ENCODE measurements at places on chromosomes 16 and 17.

GRCh38 chr16:17313085-17313611, 157.6 kb downstream of the XYLT1 start:
- DNase-seq = no peak

GRCh38 chr17:58480090-58480489, 8.1 kb downstream of the HSF5 start:
- DNase-seq = no peak

- no peak for DNase-seq
Observed at GRCh38 chr17:17882082-17882581, 45.3 kb upstream of the SREBF1 start.

GRCh38 chr17:15479703-15480102, 12.3 kb upstream of the CDRT4 start:
- no peak for DNase-seq

GRCh38 chr17:29625037-29625750, 2.5 kb upstream of the CORO6 start:
- peak; percentile 51 for DNase-seq

GRCh38 chr16:10296956-10297340, 88.9 kb upstream of the ATF7IP2 start:
- no peak for DNase-seq

DNA sequence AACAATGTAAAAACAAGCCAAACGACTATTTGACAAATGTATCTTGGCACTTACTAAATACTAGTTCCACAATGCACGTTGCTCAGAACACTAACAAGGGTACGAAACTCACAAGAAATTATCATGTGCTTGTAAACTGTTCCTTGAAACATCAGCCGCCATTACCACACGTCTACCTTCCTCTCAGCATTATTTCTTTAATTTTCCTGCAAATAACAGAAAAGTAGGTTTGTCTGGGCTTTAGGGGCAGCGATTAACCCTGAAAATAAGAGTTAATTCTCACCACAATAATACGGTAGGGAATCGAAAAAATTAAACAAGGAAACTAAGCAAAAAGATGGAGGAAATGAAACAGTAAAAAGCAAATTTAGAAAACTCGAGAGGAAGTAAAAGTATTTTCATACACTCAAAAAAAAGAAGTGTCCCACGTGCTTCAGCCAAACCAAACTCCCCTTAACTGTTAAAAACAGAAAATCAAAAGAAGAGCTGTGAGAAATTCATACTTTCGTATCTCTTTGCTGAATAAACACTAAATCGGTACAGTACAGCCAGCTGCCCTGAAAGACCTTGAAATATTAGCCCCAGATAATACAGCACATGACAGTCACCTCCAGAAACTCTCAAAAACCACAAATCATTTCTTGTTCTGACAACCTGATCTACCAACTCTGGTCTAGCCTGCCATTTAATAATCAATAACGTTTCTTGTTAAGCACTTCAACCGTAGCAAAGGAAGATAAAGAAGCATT, 1.2 kb downstream of the ARHGAP17 start:
- DNase-seq = no peak

GRCh38 chr16:27879601-27880247, 183.8 kb downstream of the GSG1L start:
- DNase-seq = no peak

- DNase-seq = no peak
Observed at GRCh38 chr16:49356728-49357488, 16.7 kb upstream of the C16orf78 start.

DNA sequence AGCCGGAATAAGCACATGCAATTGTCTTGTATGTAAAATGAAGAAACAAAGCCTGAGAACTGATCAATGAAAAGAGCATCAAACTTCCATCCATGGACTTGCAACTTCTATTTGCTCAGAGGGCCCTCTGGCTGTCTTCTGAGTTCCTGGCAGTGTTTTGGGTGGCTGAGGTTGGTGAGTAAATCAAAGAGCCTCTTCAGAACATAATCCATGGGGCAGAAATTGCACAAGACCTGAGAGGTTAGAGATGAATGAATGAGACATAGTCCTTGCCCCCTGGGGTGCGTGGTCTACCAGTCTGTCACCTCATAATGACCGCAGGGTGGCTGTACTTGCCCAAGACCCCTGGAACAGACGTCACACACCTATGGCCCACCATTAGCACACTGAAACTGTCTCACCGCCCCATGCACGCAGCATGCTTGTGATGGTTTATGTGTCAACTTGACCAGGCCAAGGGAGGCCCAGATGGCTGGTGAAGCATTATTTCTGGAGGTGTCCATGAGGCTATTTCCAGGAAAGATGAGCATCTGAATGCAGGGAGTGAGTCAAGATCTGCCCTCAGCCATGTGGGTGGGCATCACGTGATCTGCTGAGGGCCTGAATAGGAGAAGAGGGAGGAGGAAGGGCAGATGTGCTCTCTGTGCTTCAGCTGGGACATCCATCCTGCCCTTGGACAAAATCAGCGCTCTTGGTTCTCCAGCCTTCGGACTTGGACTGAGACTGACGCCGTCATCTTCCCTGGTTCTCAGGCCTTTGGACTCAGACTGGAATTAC, 8.3 kb downstream of the PIK3R6 start:
- DNase-seq = no peak

- no peak for DNase-seq
Observed at GRCh38 chr16:2777903-2778629, 986 bp upstream of the ELOB start.

- DNase-seq = no peak
Observed at GRCh38 chr16:50235581-50235980, 30.8 kb upstream of the ADCY7 start.

GRCh38 chr17:46834846-46835245, 16.4 kb upstream of the WNT3 start:
- DNase-seq = no peak

DNA sequence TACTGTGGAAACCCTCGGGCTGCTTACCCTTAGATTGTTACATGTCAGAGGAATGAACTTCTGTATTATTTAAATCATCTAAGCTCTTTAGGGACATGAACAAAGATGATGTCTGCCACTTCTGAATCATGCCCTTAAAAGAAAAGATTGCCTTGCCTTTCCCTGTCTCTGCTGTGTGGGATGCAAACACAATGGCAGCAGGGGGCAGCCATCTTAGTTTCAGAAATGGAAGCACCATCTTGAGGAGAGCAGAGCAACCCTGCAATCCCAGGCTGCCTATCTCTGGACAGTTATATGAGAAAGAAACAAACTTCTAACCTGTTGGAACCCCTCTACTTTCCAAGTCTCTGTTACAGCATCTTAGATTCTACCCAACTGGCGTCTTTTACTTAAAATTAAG, 16.7 kb upstream of the HLF start:
- DNase-seq = no peak

GRCh38 chr17:76458580-76459490, 5.9 kb upstream of the UBE2O start:
- peak; percentile 73 for DNase-seq

DNA sequence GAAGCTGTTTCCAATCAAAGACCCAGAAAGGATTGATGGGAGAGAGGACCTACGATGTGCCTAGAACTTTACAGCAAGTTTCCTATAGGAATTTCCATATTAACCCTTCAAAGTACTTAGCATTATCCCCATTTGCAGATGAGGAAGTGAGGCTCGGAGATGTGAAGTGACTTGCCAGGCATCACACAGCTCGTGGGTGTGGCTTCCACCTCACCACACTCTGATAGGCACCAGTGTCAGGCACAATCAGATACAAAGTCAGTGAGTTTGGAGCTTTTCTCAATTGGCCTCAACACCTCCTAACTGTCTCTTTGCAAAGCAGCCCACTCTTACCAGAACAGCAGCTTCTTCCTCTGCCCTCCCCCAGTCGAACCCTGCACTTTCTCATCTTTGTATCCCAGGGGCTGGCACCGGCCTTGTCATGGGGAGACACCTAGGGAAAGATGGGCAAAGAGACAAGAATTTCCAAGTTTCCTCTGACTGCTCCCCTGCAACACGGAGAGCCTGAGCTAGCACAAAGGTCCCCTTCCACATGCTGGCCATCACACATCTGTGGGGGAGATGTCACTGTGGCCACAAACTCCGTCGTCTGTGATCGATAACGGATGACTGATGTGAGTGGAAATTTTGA, 37.4 kb upstream of the CCL1 start:
- no peak for DNase-seq

DNA sequence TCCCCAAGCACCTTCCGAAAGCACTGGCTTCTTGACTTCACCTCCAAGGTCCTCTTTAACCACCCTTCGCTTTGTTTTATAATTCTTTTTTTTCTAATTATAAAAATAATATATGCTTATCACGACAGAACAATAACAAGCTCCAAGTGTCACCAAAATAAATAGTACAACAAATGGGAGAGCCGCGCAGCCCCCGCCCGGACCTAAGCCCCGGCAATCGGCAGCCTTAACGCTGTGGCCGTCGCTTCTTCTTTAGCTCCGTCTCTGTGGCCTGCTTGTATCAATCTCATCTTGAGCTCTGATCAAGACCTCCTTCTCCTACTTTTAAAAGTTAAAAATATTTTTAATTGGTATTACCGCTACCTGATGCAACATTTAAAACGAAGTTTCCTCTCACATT, 42.7 kb downstream of the CYB5D2 start:
- DNase-seq = no peak

GRCh38 chr17:12536021-12536420, 129.7 kb upstream of the MYOCD start:
- no peak for DNase-seq

GRCh38 chr16:83356266-83356665, 451.5 kb upstream of the HSBP1 start:
- peak; percentile 69 for DNase-seq

DNA sequence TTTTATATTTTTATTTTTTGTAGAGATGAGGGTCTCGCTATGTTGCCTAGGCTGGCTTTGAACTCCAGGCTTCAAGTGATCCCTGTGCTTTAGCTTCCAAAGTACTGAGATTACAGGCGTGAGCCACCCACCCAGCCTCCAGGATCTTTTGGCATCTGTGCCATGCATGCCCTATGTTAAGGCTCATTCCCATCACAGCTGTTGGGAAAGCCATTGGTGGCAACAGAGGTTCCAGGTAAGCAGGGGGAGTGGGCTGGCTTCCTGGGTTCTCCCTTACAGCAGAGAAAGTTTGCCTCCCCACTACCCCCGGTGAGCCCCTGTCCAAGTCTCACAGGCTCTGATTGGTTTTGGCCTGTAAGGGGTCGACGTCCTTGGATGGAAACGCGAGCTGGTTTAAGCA, 8.9 kb upstream of the MRTFB start:
- DNase-seq = no peak

GRCh38 chr17:51050291-51051033, 70.2 kb downstream of the SPAG9 start:
- no peak for DNase-seq

DNA sequence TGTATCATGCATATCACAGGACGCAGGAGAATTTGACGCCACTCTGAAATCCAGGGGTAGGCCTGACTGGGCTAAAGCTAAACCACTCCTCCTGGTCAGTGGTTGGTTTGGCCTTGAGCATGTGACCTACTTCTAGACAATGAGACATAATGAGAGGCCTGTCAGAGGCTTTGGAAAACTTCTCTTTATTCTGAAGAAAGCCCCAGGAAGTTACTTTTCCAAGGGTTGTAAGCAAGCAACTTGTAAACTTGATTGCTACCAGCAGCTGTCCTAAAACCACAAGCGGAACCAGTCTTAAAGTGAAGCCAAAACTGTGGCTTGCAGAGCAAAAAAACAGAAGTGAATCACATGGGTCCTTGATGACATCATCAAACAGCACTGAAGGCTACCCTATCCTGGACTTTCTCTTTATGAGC, 138.2 kb upstream of the COX10 start:
- DNase-seq = no peak

DNA sequence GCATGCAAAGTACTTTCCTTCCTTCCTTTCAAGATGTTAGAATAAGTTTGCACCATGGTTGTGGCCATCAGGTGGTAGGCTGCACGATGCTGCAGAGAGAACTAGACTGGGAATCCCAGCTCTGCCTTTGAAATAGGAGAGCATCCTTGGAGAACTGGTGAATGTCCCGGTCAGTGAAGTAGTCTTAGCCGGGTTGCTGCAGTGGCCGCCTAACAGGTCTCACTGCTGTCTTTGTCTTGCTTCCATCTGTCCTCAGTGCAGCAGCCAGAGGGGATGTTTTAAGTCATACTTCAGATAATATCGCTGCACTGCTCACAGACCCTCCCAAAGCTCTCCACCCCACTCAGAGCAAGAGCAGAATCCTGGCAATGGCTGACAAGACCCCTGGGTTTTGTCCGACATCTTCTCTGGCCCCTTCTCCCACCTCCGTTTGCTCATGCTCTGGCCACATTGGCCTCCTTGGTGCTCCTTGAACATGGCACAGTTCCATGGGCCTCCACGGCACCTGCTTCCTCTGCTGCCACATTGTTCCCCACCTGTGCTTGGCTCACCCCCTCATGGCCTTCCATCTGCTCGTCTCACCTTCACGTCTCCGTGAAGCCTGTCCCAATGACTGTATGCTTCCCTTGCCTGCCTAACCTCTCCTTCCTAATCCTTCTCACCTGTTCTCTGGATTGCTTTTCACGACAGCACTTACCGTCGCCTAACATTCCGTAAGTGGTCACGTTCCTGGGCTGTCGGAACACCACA, 439.8 kb downstream of the UTP18 start:
- no peak for DNase-seq

DNA sequence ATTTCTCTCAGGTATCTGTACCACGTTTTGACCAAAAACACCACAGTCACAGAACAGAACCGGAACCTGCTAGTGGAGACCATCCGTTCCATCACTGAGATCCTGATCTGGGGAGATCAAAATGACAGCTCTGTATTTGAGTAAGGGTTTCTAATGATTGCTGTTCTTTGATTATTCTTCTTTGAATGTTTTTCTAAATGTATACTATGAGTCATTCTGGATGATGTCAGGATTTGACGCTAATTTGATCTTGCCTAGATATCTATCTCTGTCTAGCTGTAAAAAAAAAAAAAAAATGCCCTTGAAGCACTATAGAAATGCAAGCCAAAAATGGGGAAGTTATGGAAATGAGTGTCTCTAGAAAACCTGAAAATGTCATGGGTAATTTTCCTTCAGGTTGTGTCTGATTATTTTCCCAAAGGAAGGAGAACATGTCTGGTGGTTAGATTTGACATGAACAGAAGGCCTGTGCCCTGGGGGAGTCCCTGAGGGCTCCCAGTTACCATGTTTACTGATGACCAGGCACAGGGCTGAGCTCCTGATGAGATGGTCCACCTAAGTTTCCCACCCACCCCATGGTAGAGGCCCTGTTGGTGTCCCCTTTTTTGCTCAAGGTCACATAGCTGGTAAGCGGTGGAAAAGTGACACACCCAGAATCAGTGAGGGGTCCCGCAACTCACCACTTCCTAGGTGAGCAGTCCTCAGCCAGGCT, 13.6 kb downstream of the CLEC16A start:
- DNase-seq = no peak

GRCh38 chr17:28985950-28986713, 19.7 kb downstream of the SEZ6 start:
- DNase-seq = no peak

- no peak for DNase-seq
Observed at GRCh38 chr16:89105599-89106151, 12.0 kb downstream of the ACSF3 start.

- DNase-seq = no peak
Observed at GRCh38 chr16:50103764-50104163, 38.0 kb downstream of the HEATR3 start.

- DNase-seq = peak; percentile 40
Observed at GRCh38 chr17:77164483-77165091, 23.8 kb downstream of the SEC14L1 start.
